Liver (tissue), 10 donors: ENCODE measurements at places on chromosomes 6 and 20.

DNA sequence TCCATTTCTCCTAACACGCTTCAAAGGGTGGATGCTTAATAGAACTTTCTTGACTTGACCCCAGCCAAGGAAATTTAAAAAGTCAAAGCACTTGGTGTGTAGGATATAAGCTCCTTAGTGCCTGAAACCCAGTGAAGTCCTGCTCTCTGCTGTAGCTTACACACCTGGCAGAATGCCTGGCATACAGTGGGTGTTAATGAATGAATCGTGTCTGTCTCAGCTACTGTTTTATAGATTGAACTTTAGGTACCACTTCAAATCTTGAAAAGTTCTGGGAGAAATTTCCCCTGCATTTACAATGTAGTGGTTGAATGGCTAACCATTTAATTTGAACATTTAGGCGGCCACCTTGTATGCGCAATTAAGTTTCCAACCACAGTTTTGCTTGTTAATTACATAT lies 70.5 kb upstream of the ZNF217 start:
- peaks cover 14% of the 10 kb centered on the region for H3K4me1 ChIP-seq
- H3K27me3 ChIP-seq, result no peaks in the 10 kb centered on the region
- no peak for DNase-seq
- no peak overlapping the region for H3K4me3 ChIP-seq
- H3K36me3 ChIP-seq, result no peaks in the 10 kb centered on the region

- H3K36me3 ChIP-seq, result no peaks in the 10 kb centered on the region
- no peak overlapping the region for H3K4me3 ChIP-seq
- H3K27ac ChIP-seq, result no peak overlapping the region
Observed at GRCh38 chr6:6863970-6864639, 243.7 kb upstream of the RREB1 start.

- no peaks in the 10 kb centered on the region for H3K4me1 ChIP-seq
- no peak for DNase-seq
- H3K27ac ChIP-seq, result no peak overlapping the region
- H3K4me3 ChIP-seq, result no peak overlapping the region
- H3K36me3 ChIP-seq, result peaks cover 7% of the 10 kb centered on the region
- no peaks in the 10 kb centered on the region for H3K27me3 ChIP-seq
Observed at GRCh38 chr20:478010-478948, 15.9 kb upstream of the TBC1D20 start.

- H3K36me3 ChIP-seq, result no peaks in the 10 kb centered on the region
- no peaks in the 10 kb centered on the region for H3K4me1 ChIP-seq
- DNase-seq, result no peak
- H3K27me3 ChIP-seq, result no peaks in the 10 kb centered on the region
- peak overlapping the region; percentile 20 for H3K27ac ChIP-seq
Observed at GRCh38 chr20:5657876-5658200, 92.4 kb upstream of the SHLD1 start.

DNA sequence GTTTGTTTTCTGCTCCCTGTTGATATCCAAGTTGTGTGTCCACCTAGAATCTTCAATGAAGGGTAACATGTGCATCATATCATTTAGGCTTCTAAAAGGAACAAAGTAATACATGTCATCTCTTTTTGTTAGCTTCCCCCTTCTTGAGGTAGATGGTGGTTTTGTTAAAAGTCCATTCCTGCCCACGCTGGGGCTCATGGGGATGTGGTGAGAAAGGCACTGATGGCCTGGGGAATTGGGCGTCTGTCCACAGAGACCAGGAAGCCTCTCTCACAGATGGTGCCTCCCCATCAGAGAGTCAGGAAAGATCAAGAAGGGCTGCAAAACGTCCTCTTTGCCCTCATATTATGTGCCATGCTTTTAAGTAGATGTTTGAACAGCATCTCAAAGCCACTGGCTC lies 32.5 kb downstream of the GNAS start:
- no peak overlapping the region for H3K4me3 ChIP-seq
- no peak for DNase-seq
- no peak overlapping the region for H3K27ac ChIP-seq
- H3K4me1 ChIP-seq, result peaks cover under 1% of the 10 kb centered on the region
- no peaks in the 10 kb centered on the region for H3K27me3 ChIP-seq
- H3K36me3 ChIP-seq, result no peaks in the 10 kb centered on the region

- peaks cover 2% of the 10 kb centered on the region for H3K4me1 ChIP-seq
- DNase-seq, result no peak
- no peak overlapping the region for H3K4me3 ChIP-seq
Observed at GRCh38 chr6:144757299-144757698, 472.2 kb downstream of the UTRN start.

GRCh38 chr20:18087054-18087453 lies 29.3 kb upstream of the OVOL2 start:
- no peak overlapping the region for H3K4me3 ChIP-seq
- H3K4me1 ChIP-seq, result no peaks in the 10 kb centered on the region
- no peaks in the 10 kb centered on the region for H3K36me3 ChIP-seq
- no peaks in the 10 kb centered on the region for H3K27me3 ChIP-seq

- H3K27me3 ChIP-seq, result no peaks in the 10 kb centered on the region
- H3K36me3 ChIP-seq, result no peaks in the 10 kb centered on the region
- DNase-seq, result no peak
- H3K27ac ChIP-seq, result no peak overlapping the region
- H3K4me3 ChIP-seq, result no peak overlapping the region
Observed at GRCh38 chr6:14085176-14085787, 32.3 kb upstream of the CD83 start.

GRCh38 chr6:24537082-24537699 lies 42.4 kb downstream of the ALDH5A1 start:
- no peak overlapping the region for H3K4me3 ChIP-seq
- no peak for DNase-seq
- no peaks in the 10 kb centered on the region for H3K27me3 ChIP-seq

DNA sequence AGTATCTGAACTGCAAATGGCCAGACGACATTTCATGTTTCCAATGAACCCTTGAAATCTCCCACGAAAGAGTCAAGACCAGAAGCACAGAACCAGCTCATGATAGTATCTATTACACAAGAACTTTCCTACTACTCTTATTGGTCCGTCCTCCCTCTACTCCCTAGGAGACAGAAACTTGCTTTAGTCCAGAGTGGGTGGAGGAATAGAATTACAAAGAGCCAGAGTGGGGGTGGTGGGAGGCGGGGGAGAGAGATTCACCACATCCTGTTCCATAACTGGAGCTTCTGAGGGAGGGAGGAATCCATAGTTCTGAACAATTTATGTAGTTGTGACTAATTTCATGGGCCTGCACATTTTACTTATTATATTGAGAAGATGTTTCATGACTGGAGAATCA lies 18.5 kb upstream of the WFDC10A start:
- no peak overlapping the region for H3K4me3 ChIP-seq
- no peaks in the 10 kb centered on the region for H3K36me3 ChIP-seq
- no peaks in the 10 kb centered on the region for H3K27me3 ChIP-seq

GRCh38 chr20:63698739-63699465 lies 2.5 kb downstream of the TNFRSF6B start:
- no peak overlapping the region for H3K27ac ChIP-seq
- H3K4me1 ChIP-seq, result peaks cover 10% of the 10 kb centered on the region
- H3K27me3 ChIP-seq, result no peaks in the 10 kb centered on the region
- H3K36me3 ChIP-seq, result no peaks in the 10 kb centered on the region
- DNase-seq, result no peak
- H3K4me3 ChIP-seq, result no peak overlapping the region

DNA sequence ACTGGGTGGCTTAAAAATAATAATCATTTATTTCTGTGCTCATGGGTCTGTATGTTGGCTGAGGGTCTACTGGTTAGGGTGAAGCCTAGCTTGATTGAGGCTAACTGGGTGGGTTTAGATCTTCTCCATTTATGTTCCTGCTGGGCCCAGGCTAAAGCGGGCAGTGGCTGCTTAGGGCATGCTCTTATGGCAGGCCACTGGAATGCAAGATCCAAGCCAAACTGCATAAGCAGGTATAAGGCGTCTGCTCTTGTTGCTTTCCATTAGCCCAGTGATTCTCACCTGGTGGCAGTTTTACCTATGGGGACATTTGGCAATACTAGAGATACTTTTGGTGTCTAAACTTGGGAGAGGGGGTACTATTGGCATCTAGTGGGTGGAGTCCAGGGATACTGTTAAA lies 44.5 kb downstream of the QKI start:
- no peak for DNase-seq
- peak overlapping the region; percentile 17 for H3K27ac ChIP-seq
- H3K27me3 ChIP-seq, result no peaks in the 10 kb centered on the region
- H3K4me3 ChIP-seq, result no peak overlapping the region
- H3K36me3 ChIP-seq, result peaks cover 3% of the 10 kb centered on the region
- peaks cover 10% of the 10 kb centered on the region for H3K4me1 ChIP-seq

DNA sequence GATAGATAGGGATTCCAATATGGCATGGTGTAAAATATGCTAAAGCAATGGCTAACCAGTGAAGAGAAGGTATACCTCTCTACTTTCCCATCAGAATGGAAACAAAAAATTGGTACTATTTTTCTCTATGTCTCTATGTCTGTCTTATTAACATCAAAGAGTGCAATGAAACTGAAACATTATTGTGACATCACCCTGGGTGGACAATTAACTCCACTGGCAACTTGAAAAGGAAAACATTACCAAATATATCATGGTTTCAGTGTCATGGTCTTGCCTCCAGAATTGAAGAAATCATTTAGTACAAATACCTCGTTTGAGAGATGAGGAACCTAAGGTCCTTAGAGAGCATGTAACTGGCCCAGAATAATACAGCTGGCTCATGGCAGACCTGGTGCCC lies 1132.5 kb upstream of the MAP3K7 start:
- H3K36me3 ChIP-seq, result no peaks in the 10 kb centered on the region
- H3K4me3 ChIP-seq, result no peak overlapping the region
- H3K4me1 ChIP-seq, result no peaks in the 10 kb centered on the region
- no peaks in the 10 kb centered on the region for H3K27me3 ChIP-seq

GRCh38 chr6:113558966-113559365 lies 298.2 kb upstream of the MARCKS start:
- DNase-seq, result no peak
- H3K36me3 ChIP-seq, result no peaks in the 10 kb centered on the region
- H3K27ac ChIP-seq, result no peak overlapping the region
- no peaks in the 10 kb centered on the region for H3K27me3 ChIP-seq

- H3K4me1 ChIP-seq, result peaks cover 14% of the 10 kb centered on the region
- no peak overlapping the region for H3K27ac ChIP-seq
- no peak for DNase-seq
- no peaks in the 10 kb centered on the region for H3K27me3 ChIP-seq
Observed at GRCh38 chr20:24998631-24999445, 6.3 kb upstream of the APMAP start.

GRCh38 chr6:77548190-77548589 lies 84.9 kb upstream of the HTR1B start:
- DNase-seq, result no peak
- H3K27me3 ChIP-seq, result no peaks in the 10 kb centered on the region
- no peaks in the 10 kb centered on the region for H3K4me1 ChIP-seq
- no peaks in the 10 kb centered on the region for H3K36me3 ChIP-seq
- H3K27ac ChIP-seq, result no peak overlapping the region

DNA sequence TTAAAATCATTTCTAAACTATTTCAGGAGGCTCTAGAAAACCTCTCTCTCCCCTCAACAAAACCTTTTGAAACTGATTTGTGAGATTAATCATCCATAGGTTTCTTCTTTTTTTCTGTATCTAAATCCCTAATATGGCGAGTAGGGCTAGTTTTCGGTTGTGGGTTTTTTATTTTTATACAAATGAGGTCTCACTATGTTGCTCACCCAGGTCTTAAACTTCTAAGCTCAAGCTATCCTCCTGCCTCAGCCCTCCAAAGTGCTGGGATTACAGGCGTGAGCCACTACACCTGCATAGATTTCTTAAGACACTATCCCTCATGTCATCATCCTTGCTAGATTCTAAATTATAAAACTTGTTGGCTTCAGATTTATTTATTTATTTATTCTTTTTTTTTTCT lies 43.9 kb downstream of the ORC3 start:
- peaks cover 9% of the 10 kb centered on the region for H3K36me3 ChIP-seq
- DNase-seq, result no peak
- no peaks in the 10 kb centered on the region for H3K4me1 ChIP-seq
- H3K27ac ChIP-seq, result no peak overlapping the region
- no peak overlapping the region for H3K4me3 ChIP-seq
- no peaks in the 10 kb centered on the region for H3K27me3 ChIP-seq

GRCh38 chr20:51862796-51863195 lies 60.5 kb upstream of the SALL4 start:
- H3K4me3 ChIP-seq, result no peak overlapping the region
- H3K27me3 ChIP-seq, result no peaks in the 10 kb centered on the region
- H3K27ac ChIP-seq, result no peak overlapping the region
- H3K4me1 ChIP-seq, result no peaks in the 10 kb centered on the region
- H3K36me3 ChIP-seq, result no peaks in the 10 kb centered on the region

- H3K27ac ChIP-seq, result no peak overlapping the region
- DNase-seq, result no peak
- no peaks in the 10 kb centered on the region for H3K4me1 ChIP-seq
- peaks cover 5% of the 10 kb centered on the region for H3K27me3 ChIP-seq
Observed at GRCh38 chr20:56572172-56572571, 39.1 kb downstream of the FAM209B start.

DNA sequence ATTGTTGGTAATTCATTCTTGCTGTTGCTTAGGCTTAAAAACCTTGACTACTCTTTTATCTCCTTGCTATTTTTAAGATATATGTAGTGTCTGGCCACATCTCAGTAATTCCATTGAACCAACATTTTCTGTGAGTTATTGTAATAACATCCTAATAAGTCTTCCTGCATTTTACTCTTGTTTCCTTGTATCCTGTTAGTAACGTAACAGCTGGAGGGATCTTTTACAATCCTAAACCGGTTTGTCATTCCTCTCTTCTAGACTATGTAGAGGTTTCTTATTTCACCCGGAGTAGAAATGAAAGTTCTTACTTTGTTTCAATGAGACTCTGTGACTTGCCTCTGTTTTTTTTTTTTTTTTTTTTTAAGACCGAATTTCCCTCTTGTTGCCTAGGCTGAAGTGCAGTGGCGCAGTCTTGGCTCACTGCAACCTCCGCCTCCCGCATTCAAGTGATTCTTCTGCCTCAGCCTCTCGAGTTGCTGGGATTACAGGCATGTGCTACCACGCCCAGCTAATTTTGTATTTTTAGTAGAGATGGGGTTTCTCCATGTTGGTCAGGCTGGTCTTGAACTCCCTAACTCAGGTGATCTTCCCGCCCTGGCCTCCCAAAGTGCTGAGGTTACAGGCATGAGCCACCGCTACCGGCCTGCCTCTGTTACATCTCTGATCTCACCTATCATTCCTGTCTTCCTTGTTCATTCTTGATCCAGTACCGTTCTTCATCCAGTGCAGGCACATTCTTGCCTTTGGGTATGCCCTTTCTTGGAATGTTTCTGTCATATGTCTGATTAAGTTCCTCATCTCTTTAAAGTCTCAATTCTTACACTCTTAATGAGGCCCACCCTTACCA lies 44.7 kb downstream of the NCOA3 start:
- H3K27ac ChIP-seq, result no peak overlapping the region
- H3K4me1 ChIP-seq, result no peaks in the 10 kb centered on the region
- DNase-seq, result no peak
- no peaks in the 10 kb centered on the region for H3K36me3 ChIP-seq
- no peak overlapping the region for H3K4me3 ChIP-seq

DNA sequence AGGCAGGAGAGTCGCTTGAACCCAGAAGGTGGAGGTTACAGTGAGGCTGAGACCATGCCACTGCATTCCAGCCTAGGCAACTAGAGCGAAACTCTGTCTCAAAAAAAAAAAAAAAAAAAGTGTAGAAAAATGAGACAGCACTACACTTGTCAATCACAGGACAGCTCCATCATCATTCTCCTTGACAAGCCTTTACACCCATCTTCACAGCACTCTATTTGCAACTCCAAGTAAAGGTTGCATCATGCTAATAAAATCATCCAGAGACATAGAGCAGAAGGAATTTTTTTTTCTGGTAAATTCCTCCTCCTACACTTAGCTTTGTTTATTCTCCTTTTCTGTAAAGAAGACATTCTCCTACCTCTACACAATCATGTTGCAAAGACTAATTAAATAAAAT lies 791.0 kb upstream of the HS3ST5 start:
- H3K27me3 ChIP-seq, result no peaks in the 10 kb centered on the region
- H3K4me1 ChIP-seq, result no peaks in the 10 kb centered on the region
- DNase-seq, result no peak
- H3K4me3 ChIP-seq, result no peak overlapping the region
- H3K27ac ChIP-seq, result no peak overlapping the region
